ENCODE measurements at places on chromosomes 12 and 14.

DNA sequence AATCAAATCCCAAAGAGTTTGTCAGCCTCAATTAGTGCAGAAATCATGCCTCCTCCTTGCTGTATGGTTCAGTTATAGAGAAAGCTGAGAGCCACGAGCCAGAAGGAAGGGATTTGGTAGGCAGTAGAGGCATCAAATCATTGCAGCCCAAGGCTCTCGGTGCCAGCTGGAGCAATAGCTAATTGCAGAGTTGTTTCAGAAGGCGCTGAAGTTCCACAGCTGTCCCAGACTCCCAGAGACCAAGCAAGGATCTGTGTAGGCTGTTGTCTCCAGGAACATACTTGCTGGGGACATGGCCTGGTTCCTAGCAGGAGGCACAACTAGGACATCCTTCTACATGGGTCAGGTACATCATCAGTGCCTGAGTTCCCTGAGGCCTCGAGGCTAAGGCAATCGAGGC lies 80.4 kb upstream of the WSCD2 start:
- no peak for DNase-seq

DNA sequence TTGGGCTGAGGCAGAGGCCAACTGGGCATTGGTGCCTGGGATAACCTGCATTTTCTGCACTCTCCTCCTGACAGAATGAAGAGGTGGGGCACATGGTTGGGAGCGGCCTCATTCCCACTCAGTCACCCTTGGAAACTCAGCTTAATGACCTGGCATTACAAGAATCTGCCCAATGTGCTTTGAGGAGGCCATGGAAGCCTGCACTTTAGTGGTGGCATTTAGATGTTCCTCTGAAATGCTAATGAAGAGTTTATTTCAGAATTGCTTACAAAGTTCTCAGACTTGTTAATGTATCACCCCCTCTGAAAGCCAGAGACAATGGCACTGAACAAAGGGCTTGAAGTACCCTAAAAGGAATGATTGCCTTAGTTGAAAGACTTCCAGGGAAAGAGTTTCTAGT lies 71.4 kb upstream of the PARP11 start:
- no peak for DNase-seq

DNA sequence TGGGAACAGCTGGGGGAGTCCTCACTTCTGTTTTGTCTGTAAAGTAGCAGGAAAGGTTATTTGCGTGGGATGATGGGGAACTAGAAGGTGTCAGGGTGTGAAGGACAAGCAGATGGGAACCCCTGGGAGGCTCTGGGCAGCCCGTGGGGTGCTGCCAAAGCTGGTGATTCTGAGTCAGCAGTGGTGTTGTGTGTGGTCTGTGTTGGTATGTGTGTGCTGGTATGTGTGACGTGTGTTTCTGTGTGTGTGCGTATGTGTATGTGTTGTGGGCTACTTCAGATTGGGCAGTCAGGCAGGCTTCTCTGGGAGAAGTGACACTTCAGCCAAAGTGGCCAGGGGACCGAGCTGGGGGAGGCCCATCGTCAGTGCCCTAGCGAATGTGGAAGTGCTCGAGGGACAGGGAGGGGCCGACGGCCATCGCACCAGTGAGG lies 15.3 kb upstream of the BDKRB2 start:
- DNase-seq, result no peak

DNA sequence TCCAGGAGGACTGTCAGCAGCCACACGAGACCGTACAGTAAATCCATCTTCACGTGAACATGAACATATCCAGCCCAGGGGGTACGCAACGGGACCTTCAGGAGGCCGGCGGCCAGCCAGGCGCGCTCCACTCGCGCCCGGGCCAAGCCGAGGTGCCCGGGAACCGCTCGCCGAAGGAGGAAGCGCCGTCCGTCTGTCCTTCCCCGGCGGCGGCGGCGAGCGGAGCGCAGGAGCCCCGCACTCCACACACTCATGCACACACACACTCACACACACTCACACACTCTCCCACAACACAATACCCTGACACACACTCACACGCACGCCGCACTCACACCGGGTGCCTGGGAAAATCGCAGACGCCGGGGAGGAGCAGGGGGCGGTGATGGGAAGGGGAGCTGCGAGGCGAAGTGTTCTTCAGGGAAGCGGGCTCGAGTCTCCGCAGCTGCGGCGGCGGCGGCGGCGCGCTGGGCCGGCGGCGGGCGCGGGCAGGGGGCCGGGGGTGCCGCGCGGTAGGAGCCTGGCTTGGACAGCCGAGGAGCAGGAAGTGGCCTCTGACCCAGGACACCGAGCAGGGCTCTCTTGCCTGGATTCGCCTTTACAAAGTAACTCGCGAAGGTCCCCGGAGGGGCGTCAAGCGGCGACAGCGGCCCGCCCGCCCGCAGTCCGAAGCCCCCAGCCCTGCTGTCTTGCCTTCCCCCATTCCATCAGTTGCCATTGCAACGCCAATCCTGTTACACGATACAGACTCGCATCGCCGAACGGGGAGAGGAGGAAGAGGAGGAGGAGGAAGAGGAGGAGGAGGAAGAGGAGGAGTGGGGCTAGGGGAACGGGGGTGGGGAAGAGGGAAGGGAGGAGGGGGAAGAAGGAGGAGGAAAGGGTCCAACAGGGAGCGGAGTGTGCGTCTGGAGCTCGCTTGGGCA lies 601 bp downstream of the MDGA2 start:
- no peak for DNase-seq

DNA sequence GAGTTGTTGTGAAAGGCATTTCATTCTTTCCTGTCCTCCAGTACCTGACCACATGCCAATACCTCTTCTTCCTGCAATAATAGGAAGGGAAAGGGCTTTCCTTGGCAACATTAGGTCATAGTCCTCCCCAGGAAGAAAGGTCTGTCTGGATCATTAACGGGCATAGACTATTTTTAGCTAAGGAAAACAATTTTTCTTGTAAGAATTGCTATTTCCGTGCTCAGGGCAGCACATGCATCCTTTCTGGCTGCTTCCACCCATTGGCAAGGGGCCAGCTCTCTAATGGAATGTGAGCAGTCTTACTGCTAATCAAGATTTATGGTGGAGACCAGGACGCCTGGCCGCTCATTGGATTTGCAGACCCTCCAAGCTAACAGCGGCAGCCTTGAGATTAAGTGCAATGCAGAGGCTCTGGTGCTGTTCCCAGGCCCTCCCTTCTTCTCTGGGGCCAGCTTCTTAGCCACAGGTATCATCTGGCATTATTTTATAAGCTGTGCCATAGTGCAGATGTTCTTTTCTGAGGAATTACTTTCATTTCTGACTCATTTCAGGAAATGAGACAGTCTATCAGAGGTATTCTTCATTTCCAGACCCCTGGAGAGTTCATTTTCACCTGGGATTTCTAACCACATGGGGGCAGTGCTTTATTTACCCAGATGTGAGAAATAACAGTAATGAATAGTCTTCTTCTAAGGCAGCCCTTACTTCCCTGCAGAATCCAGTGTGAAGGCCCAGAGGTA lies 52.9 kb downstream of the ANO6 start:
- DNase-seq, result peak; percentile 2

Data from CD4-positive, alpha-beta T cell treated with Interleukin-4 for 1 hour (primary cell).